Stimulated activated CD8-positive, alpha-beta memory T cell treated with anti-CD3 and anti-CD28 coated beads, Interleukin-15, amount 100 ng/mL, for 24 hours (primary cell): ENCODE measurements at places on chromosomes 6 and 20.

DNA sequence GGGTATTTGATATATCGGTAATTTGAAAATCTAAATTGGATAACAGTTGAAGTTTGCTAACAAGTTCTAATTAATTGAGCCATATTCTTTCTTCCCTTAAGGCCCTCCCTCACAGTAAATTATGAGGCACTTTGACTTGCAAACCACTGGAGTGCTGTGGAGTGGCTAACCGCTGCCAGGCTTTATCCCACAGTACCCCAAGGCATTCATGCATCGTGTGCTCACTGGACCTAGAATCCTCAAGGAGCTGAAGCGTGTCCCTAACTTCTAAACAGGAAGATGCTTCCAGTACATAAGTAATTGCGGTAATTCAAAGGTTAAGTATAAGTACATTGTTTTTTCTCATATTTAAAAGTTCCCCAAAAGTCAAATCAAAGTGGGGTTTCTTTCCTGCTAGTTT, 499.9 kb downstream of the TFAP2A start:
- no peak for DNase-seq

DNA sequence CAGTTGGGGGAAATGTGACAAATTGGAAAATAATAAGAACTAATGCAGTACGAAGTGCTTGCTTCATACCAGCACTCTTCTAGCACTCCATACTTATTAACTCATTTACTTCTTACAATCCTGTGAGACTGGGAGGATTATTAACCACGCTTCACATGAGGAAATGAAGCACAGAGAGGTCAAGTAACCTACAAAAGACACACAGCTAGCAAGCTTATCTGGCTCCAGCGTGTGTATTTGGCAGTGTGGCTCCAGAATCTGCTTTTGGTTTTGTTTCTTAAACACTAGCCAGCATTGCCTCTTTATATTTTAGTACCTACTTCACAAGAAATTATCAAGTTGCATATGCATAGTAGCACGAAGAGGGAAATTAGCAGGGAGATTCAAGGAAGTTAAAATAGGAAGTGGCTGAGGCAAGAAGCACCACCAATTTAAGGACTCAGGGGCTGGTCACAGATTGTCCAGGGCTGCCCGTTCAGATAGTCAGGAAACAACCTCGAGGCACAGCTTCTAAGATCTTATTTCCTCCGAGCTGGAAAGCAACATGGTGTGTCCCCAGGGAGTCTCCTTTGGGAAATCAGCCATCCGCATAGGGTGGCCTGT, 302.7 kb upstream of the PRDM1 start:
- no peak for DNase-seq

DNA sequence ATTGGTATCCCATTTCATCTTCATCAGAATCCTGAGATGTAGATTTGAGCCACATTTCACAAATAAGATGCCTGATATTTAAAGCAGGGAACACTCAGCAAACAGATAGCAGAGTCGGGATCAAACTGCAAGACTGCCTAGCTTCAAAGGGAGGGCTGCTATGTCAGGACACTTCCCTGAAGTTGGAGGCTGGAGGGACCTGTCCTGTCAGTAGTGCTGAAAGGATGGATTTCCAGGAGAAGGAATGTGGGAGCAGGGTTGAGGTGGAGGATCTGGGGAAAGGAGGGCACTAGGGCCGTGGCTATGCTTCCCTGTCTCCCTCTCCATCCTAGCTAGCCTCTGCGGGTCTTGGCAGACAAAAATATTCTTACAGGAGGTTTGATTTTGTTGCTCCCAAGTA, 32.2 kb downstream of the COX4I2 start:
- no peak for DNase-seq

DNA sequence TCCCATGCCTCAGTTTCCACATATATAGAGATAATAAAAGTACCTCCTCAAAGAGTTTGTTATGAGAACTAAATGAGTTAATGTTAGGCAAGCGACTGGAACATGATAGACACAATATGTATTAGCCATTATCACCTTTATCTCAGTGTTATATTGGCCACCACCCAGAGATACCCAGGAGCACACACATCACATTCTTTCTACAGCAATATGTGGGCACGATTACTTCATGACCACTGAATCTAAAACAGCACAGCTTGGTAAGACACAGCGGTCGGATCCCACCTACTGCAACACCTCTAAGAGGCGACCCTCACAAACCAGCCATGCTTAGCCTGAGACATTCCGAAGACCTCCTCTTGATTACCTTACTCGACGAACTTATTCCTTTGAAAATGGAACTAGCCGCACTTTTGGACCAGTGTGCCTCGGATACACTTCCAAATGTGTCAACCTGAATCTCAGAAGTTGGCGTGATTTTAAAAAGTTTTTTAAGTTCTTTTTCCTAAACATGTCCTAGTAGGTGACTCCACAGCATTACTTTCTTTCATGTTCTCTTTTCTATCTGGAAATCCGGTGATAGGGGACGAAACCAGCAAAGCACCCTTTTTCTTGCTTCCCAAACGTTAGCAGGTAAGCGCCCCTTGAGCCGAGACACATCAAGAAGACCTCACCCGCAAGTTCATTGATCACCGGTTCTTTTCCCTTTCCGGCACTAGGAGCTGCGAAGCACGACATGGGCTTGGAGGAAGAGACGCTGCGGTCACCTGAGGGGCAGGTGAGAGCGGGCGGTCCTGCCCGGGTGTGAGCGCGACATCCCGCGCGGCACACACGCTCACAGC, 923 bp downstream of the GMDS start:
- no peak for DNase-seq

DNA sequence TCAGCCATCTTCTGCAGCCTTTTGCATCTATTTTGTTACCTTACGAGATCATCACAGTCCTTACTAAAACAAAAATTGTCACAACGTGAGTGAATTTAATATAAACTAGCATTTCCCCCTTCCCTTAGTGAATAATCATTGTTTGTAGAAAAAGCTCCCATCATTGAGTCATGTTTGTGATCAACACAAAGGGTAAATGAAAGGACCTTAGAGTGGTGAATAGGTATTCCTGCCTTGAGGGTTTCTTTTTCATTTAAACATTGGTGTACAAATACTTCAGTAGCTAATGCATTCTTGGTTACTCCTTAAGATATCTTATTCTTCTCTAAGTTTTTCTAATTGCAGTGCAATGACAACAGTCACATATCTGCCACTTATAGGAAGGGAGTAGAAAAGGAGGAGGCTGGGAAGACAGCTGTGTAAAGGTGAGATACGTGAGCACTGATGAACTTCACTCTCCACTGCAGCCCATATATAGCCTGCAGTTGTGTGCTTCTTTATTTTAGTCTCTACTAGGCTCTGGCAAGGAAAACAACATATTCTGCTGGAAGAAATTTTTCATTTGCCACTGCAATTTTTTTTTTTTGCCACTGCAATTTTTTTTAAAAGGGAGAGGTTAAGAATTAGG, 27.8 kb downstream of the ADGRG6 start:
- no peak for DNase-seq

DNA sequence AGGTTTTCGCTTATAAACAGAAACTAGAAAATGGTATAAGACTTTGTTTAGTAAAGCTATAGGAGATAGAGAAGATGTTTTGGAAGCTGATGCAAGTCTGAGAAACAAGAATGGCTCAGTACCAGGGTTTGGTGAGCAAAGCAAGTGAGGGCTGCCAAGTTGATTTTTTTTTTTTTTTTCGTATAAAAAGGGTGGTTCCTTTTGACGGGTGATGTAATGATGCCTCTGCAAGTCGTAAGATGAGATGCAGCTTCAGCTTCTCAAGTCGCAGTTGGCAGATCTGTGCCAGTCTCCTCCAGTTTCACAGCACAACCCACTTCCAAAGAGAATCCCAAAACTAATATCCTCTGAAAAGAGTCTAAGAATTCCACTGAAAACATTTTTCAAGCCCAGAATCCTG, 252.8 kb upstream of the CDH4 start:
- no peak for DNase-seq

GRCh38 chr6:113644861-113645575, 212.1 kb upstream of the MARCKS start:
- DNase-seq, result no peak

DNA sequence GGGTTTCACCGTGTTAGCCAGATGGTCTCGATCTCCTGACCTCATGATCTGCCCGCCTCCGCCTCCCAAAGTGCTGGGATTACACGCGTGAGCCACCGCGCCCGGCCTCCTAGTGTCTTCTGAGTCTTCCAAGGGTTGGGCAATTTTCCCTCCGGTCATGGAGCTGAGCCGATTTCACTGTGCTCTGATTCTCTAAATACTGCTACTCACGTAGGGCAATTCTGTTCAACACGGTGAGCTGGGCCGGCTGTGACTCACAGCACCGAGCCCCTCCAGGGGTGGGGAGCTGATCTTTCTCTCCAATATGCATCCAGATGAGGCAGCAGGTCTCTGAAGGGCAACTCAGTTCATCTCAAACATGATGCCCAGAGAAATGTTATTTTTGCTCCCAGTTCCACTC, 71.6 kb upstream of the CD93 start:
- DNase-seq, result no peak

DNA sequence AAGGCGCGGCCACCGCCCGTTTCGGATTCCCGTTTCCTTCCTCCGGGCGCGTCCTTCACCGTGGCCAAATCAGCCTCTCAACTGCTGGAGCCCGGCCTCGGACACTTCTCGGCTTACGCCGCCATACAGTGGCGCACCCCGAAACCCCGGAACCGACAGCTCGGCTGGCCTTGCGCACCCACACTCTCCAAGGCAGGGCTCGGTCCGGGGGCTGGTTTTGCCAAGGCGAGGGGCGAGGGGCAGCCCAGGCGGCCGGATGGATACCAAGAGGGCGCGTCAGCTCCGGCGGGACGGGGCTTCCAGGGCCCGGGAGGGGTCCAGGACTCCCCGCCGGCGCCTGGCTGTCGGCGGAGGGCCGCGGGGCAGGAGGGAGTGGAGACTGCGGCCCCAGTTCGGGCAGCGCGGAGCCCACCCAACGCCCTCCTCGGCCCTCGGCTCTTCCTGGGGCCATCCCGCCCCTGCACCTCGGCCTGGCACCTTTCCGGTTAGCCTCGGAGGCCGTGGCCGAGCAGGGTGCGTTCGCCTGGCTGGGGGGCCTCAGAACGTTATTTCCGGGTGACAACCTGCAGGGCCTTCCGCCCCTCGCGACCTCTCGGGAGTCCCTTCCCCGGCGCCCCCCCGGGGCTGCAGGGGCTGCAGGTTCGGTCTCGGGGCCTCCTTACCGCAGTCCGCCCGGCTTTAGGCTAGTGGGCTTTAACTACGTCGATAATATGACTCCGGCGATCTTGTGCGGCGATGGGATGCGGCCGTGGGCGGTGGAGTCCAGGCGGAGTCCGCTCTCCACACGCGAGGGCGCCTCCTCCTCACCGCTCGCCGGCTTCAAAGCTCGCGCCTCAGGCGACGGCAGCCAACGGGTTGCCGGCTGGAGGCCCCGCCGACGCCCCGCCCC, 697 bp upstream of the CEP43 start:
- no peak for DNase-seq

- no peak for DNase-seq
These were observed 131.6 kb downstream of the PHACTR3 start for GRCh38 chr20:59735917-59736316.

GRCh38 chr6:91879386-91879995, 1292.6 kb upstream of the MAP3K7 start:
- DNase-seq, result no peak

- no peak for DNase-seq
These were observed 99.1 kb downstream of the HIVEP2 start for GRCh38 chr6:142845624-142846458.

- DNase-seq, result no peak
These were observed at the start of gene SNX21 for GRCh38 chr20:45833030-45833882. Gene SNX21 (plus strand): TSS chr20:45833799. CDS start chr20:45833920, 121 bp downstream.

DNA sequence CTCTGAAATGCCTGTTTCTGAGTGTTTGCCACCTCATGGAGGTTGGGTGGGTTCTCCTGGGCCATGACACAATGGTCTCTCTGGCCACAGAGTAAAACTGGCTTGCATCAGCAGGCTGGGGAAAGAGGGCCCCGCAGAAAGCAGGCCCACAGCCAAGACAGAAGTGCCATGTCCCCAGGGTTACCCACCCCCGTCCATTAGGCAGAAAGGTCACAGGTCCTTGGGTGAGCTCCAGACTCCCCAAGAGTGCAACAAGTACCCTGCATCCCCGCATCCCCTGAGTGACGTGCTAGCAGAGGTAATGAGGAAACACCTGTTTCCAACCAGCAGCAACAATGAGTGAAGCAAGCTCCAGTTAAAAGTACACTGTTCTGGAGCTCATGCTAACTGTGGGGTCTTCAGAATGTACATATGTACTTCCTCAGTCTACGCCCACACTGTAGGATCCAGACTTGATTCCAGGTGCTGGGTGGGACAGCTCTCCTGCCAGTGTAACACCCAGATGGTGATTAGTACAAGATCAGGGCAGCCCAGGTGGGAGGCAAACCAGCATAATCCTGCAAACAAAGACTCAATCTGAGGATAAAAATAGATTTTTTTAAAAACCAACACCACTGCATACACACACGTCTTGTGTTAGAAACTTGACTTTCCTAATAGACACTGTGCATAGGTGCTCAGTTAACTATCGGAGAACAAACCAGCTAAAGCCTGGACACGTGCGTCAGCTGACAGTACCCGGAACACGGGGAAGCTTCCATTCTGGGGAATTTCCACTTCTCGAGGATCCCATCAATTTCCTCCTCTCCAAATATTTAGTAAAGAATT, 31.5 kb downstream of the RRBP1 start:
- no peak for DNase-seq

DNA sequence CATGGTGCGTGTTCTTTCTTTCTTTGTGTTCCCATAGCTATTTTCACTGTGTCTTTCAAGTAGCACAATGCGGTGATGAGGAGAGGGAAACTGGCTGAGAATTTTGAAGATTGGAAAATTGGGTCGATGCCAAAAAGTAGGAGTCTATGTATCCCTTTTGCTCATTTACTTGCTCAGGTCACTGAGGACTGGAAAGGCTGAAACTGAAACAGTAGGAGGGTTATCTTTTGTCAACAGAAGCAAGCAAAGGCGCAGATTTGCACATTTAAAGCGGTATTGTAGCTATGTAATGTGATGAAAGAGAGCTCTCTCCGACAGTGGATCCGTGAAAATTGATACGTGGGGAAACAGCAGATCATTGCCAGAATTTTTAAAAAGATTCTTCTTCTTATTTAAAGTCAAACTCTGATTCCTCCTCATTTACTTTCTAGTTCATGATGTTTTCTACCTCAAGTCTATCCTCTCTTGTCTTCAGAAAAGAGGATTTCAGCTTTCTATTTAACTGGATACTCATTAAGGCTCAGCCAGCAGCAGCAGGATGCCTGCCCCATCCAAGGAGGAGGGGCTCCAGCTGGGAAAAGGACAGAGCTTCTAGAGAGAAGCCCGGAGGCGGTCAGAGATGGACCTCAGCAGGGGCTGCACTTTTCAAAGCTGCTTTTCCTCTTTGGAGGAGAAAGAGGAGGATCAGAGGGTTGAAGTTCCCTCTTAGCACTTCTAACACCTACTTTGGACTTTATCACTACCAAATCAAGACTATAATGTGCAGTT, 15.9 kb upstream of the FYN start:
- no peak for DNase-seq

DNA sequence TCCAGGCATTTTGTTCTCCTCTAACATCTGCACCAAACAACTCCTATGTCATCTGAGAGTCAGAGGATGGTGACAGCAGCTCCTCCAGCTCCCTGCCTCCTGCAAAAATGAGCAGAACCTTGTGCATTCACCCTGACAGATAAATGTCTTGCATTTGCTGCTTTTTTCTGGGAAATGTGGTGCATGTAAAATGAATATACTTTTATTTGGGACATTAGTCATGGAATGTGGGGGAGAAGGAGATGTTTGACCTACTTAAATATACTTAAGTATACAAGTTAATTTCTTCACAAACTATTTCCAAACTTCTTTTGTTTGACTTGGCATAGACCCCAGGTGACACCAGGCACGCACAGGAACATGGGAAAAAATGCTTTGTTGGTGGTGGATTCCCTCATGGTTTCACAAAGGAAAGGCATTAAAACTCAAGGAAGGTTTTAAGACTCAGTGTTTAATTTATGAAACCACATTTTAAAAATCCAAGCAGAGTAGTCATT, 181.8 kb upstream of the MCHR2 start:
- no peak for DNase-seq

- DNase-seq, result no peak
These were observed 7.3 kb upstream of the DOK5 start for GRCh38 chr20:54468082-54468481.
